Putamen (tissue), 1 donor: ENCODE measurements at places on chromosomes 11 and 22.

DNA sequence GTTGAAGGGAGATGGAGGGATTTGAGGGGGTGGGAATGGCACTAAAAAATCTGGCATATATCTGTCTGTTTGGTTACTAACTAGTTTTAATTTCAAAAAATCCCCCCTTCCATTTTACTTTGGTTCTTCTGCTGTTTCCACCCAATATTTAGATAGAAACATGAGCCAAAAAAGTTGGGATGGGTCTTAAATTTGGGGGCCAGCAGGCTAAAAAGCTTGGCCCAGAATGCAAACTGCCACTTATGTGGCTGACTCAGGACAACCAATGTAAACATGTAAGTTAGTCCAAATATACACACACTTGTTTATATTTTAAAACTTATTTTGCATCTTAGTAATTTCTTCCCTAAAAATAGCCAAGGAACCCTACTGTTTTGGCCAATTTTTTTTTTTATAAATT, 35.7 kb downstream of the LGR4 start:
- DNase-seq = no peak

DNA sequence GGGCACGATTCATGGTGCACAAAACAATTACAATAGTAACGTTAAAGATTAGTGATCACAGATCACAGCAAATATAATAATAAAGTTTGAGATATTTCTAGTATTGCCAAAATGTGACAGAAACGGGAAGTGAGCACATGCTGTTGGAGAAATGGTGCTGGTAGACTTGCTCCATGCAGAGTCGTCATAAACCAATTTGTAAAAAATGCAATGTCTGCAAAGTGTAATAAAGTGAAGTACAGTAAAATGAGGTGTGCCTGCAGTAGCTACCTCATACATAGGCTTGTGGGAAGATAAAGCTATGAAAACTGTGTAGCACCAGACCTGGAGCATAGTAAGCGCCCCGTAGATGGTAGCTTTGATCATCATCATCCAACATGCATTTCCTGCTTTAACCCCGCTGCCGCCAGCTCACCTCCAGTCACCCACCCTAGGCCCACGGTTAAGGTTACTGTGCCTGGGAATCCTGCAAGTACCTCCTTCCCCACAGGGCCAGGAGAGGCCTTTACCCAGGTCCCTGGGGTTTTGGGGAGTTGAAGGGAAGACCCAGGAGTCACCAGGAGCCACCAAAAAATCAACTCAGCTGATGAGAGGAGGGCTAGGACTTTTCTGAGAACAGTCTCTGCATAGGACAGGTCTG, 59.2 kb downstream of the MYO7A start:
- no peak for DNase-seq

GRCh38 chr11:69552951-69553350, 71.5 kb downstream of the LINC01488 start:
- no peak for DNase-seq

DNA sequence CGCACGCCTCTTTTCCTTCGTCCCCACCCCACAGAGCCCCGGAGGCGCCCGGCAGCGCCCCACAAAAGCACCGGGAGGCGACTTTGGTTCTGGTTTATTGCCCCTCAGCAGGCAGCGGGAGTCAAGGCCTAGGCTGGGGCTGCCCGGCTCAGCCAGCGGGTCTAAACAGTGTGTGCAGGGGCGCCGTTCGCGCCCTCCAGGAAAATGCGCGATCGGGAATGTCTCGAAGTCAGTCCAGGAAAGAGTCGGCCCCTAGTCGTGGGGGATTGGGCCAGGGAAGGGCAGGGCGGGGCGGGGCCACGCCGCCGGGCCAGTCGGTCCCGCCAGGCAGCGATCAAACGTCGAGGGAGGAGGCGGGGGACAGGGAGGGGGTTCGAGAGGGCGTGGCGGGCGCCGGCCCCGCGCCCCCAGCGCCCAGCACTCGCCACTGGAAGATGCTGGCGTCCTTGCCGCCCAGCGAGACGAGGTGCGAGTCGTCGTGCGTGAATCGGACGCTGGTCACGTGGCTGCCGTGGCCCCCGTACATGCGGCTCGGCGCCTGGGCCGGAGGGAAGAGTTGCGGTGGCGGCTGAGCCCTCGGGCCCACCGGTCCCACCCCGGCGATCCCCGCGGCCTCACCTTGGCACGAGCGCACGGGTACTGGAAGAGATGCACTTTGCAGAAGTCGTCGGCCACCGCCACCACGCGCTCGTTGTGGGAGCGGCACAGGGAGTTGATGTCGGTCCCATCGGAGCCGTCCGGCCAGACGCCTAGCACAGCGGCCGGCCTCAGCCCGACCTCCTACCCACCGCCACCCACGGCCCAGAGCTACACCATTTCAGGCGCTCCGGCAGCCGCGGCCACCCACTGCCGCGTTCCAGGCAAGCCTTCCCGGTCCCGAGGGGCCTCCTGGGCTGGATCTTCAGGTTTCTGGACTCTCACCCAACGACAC, 741 bp upstream of the MTA2 start:
- DNase-seq = peak; percentile 75

DNA sequence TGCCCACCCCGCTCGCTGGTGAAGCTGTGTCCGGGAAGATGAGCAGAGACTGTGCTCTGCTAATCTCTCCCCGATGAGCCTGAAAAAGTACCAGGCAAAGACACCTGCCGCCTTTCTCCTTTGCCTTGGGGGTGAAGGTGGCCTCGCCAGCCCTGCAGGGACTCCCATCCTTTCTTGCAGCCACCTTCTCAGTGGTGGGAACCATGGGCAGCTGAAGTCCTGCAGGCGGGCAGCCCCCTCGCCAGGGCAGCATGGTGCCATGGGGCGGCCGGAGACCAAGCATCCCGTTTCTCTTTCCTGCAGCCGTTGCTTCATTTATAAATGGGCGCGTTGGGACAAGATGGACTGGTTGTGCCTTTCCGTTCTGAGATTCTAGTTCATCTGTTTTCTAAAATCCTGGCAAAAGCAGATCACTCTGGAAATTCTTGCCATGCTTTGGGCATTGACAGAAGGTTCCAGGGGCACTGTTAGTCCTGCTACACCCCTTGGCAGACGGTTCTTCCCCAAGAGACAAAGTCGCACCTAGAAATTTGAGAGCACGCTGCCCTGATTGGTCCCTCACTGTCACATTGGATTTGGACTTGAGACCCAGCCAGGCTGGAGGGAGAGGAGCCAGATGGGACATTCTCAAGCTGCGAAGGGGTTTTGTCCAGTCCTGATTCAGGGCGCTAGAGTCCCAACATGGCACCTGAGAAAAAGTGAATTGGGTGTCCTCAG, 7.5 kb downstream of the CTTN start:
- no peak for DNase-seq

- DNase-seq = no peak
Measured at GRCh38 chr11:85845124-85845631, 10.0 kb upstream of the CCDC83 start.

DNA sequence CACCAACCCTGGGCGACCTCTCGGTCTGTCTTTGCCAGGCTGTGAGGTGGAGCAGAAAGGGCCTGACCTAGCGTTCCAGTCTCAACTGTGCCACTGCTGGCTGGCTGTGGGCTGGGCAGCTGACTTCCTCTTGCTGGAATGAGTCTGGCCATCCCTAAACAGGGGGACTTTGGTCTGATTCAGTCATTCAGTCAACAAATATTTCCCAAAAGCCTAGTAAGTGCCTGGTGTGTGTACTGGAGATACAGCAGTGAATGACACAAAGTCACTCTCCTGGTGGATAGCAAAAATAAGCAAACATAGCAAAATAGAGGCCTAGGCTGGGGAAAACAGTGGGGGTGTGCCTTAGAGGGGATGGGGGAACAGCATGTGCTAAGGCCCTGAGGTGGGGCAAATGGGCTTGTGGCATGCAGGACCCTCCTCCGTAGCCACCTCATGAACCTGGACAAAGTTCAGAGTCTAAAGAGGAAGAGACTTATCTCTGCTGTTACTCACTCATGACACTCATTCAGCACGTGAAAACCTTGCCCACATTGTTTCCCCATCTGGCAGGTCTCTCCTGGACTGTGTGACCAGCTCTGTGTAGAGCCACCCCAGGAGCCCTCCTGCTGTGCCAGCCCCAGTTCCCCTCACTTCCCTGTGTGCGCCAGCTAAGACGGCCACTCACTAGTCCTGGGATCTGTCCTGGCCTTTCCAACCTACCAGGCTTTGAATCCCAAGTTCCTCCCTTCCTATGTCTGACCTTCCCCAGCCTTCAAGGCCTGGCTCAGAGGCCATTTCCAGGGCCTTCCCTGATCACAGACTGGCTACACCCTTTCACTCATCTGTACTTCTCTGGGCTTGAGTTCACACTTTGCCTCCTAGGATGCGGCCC, 4.7 kb downstream of the GUCD1 start:
- DNase-seq = no peak

GRCh38 chr11:102495161-102496042, 35.1 kb downstream of the MMP7 start:
- DNase-seq = peak; percentile 80

GRCh38 chr11:63868399-63869064, 29.6 kb downstream of the MARK2 start:
- no peak for DNase-seq

GRCh38 chr22:48052621-48052890, 1290.1 kb downstream of the TBC1D22A start:
- DNase-seq = no peak

GRCh38 chr22:48709976-48710375, 1117.7 kb downstream of the BRD1 start:
- DNase-seq = no peak

DNA sequence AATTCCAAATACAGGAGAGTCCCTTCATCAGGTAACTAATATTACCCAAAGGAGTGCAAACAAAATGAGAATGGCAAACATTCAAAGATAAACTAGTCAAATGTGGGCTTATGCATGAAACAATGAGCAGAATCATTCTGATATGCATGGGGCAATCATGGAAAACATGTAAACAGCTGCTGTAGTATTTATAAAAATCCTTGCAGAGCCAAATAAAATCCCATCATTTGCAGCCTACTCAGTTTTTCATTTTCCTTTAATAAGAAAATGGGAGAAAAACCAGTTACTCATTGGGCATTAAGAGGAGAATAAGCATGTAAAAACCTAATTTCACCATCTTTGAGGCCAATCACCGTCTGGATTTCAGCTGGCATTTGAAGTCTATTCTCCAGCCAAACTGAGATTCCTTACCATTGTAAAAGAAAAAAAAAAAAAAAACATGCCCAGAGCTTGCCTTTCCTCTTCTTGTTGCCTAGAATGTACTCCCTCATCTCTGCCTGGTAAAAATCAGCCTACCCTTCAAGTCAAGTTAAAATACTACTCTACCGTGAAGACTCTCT, 249.1 kb downstream of the TTC28 start:
- no peak for DNase-seq

DNA sequence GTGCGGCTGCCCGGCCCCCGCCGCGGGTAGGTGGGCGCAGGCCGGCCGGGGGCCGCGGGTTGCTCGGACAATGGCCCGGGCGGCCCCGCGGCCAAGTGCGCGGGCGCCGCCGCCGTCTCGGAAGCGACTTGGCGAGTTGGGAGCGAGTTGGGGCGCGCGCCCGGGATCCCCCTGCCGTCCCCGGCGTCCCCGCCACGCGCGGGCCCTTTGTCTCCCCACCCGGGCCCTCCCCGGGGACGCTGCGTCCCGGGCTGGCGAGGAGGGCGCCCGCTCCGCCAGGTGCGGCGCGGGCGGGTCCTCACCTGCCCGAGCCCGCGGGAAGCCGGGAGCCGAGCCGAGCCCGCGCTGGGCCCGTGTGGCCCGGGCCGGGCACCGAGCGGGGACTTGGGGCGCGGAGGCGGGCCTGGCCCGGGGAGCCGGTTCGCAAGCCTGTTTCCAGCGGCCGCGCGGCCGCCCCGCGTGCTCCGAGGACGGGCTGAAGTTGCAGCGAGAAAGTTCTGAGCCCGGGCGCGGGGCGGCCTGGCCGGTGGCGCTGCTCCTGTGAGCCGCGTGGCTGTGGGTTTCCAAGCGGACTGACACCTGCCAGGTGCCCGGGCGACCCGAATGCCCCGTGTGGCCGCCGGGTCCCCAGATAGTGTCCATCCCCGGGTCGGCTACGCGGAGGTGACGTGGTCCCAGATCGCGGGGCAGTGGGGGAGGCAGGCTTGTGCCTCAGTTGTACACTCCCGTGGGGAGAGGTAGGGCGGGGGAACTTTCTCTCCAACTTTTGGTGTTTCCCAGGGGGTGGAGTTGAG, 586 bp downstream of the LRP5 start:
- DNase-seq = no peak

- peak; percentile 89 for DNase-seq
Measured at GRCh38 chr11:116312570-116313391, 460.0 kb downstream of the BUD13 start.

DNA sequence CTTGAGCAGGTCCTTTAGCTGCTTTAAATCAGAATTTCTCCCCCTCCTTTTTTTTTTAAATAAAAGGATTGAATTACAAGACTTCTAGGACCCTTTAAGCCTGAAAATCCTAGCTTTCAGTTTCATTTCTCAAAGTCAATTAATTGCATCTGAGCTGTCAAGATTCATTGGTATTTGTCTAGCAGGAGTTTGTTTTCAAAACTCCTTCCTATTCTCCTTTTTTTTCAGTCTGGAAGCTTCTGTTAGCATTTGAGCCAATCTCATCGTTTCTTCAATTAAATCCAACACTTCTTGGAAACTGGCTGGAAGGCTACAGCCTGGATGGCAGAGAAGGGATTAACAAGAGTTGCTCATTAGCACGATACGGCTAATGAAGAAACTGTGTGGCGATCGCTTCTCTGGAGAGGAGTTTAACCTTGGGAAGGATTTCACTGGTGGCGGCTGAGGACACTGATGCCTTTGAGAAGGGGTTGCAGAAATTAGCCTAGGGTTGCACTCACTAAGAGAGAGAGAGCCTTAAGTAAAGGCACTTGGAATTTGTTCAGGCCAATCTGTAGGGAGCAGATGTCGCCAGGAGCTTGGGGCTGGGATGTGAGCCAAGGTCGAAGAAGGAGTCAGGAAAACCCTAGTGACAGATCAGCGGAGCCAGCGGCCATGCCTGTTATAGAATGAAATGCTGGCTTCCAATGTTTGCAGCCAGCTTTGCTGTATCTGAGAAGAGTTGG, 43.8 kb upstream of the API5 start:
- DNase-seq = peak; percentile 36

- peak; percentile 70 for DNase-seq
Measured at GRCh38 chr22:27296091-27296675, 505.4 kb downstream of the MN1 start.

GRCh38 chr11:8989453-8989852, 14.3 kb downstream of the NRIP3 start:
- no peak for DNase-seq

- DNase-seq = no peak
Measured at GRCh38 chr22:44616461-44616860, 85.5 kb upstream of the PRR5 start.

DNA sequence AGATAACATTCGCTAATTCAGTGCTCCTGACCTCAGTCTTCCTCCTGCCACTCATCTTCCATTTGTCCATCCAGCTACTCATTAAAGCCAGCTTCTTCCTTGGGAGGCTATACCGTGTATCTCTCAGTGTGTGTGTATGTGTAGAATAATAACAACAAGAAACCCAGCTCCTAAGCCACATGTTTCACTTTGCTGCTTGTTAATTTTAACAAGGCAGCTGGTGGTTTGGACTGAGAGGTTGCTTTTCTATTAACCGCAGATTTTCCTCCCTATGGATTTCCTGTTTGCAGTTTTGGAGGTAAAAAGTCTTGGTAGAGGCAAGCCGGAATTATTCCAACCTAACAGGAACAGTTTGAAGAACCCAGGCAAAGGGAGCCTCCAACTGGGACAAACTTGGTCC, 165.0 kb downstream of the ADAMTS15 start:
- no peak for DNase-seq

GRCh38 chr11:16933756-16934603, 80.2 kb downstream of the PLEKHA7 start:
- no peak for DNase-seq
